ENCODE measurements at places on chromosomes 1 and 21.
A peak's percentile ranks its signal among the peaks of the same experiment; 100 is the strongest.

DNA sequence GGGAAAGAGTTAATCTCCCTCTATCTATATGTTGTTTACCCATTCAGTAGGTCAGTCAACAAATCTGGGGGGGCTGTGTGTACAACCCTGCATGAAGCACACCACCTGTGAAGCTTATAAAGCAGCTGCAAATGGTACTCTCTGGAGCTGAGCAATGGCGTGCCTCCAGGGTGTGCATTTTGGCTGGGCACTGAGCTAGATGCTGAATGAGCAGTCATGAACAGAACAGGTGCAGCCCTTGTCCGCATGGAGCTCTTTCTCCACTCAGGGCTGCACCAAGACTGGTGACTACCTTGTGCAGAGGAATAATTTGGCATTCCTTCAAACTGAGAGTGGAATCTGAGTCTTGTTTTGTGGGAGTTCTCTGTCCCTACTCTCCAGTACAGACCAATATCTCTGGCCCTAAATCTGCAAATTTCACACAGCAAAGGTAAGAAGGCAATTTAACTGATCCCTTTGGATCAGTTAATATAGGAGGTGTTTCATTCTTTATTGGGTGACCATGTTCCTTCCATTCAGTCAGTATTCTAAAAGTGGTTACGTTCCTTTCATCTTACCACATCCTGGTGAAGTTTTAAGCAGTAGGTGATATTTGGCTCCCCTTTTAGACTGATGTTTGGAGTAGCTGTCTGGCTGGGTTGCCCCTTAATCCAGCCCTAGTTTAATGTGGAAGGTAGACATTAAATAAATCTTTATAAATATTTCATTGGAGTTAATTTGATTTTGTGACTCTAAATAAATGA, 76.0 kb downstream of the GPR88 start:
- DNase-seq, result no peak

- no peak for DNase-seq
Measured at GRCh38 chr1:211965108-211965805, 70.1 kb downstream of the INTS7 start.

DNA sequence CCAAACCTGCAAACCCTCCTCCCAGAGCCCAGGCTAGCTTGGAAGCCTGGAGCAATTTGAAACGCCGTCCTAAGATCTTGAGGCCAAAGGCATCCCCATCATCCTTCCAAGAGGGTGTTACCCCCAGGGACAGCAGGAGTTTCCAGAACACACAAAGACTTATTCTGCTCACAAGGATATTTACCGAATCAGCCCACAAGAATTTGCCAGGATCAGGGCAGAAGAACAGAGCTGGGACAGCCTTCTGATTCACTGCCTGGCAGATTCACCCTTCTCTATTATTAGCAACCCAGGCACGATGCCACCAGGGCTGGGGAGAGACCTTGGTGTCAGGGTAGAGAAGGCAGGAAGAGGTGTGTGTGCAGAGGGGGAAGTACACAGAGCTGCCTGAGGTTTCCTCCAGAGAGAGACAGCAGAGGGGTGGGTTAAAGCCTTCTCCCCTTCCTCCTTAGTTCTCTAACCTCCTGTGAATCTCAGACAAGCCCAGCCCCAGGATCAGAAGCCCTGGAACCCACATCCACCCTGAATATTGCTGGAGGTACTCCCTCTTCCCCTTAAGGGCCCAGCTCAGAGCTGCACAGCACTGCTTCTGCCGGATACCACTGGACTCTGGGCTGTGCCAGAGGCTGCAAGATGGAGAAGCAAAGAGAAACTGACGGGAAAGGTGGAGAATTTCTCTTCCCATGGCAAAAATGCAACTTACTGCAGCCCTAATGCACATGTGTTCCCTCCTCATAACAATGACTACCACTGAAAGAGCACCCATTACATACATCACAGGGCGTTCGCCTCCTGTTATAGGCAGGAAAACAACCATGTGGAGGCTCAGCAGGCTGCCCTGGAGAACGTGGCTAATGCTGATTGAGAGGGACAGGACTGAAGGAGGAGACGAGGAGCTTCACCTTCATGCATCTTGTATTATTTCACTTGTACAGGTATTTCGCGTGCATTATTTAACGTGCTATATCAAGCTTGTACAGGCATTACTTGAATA, 61.8 kb downstream of the ITPKB start:
- DNase-seq, result peak; percentile 65

- DNase-seq, result no peak
Measured at GRCh38 chr1:170219163-170219562, 73.4 kb downstream of the NTMT2 start.

DNA sequence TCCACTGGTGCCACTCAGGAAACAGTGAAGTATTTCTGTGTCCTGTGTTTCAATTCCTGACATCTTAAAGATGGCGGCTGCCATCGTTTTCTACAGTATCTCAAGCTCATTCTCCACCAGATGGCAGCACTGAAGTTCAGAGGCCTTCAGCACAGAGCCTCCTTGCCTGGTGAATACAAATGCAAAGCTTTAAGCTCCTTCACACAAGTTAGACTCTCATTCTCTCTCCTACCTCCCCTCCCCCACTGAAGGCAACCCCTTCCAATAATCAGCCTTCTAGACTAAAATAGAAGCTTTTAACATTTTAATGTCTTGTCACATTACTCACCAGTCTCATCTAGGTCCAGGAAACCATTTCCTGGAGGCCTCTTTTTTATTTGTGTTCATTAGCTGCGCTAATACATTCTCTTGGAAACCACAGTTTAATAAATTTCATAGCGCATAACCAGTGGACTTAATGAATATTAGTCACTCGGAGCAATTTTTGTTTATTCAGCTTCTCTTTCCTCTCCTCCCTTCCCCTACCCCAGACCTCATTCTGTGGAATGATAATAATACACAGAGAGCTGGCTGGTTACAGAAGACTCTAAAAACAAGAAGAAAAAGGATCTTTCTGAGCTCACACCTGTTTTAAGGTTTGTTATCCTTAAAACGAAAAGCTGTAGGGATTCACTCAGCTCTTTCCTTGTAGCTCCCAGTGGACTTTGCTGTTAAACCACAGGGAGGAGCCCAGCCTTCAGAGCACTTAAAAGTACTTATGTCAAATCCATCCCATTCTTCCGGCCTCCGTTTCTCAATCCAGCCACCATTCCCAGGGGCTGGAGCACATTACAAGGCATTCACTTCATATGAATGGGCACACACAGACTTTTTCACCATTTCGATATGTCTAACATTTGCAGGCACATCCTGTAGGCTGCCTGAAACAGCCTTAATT, 384.9 kb downstream of the HLX start:
- DNase-seq, result peak; percentile 34

GRCh38 chr1:93613898-93614297, 67.7 kb downstream of the BCAR3 start:
- DNase-seq, result no peak

GRCh38 chr21:34912022-34912945, 136.8 kb downstream of the RUNX1 start:
- no peak for DNase-seq

DNA sequence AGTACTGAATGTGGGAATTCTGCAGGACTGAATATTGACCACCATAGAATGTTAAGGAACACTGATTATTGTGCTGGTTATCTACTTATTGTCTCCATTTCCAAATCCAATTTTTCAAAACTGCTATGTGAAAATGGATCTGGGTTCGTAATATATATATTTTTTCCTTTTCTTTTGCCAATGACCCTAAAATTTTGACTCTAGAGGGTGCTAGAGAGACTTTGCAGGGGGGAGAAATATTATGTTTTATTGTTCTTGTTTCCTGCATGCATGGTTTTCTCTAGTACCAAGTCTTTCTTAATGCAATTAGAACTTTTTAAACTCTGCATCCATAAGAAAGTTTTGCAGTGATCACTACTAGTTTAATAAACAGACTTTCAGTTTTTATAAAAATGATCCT, 1256.9 kb downstream of the BRINP3 start:
- DNase-seq, result no peak

- no peak for DNase-seq
Measured at GRCh38 chr1:25657121-25657882, 40.7 kb downstream of the MAN1C1 start.

GRCh38 chr1:95133687-95134086, 16.5 kb downstream of the TLCD4 start:
- DNase-seq, result no peak

DNA sequence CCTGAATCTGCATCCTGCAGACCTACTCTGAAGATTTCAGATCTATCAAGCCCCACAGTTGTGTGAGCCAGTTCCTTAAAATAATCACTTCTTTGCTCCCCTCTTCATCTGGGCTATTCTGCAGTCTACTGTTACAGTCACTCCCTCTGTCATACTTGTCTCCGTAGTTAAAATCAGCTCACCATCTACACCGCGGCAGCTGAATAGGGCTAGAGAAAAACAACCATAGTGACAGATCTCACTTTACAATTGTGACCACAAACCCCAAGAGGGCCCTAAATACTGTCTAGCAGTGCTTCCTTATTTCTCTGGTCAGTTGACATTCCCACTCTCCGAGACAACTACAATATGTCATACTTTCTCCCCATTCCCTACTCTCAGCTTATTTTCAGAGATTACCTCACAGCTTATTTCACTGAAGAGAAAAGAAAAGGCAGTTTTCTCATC, 12.9 kb downstream of the DESI2 start:
- no peak for DNase-seq

GRCh38 chr1:184065559-184065958, 14.0 kb downstream of the TSEN15 start:
- no peak for DNase-seq

DNA sequence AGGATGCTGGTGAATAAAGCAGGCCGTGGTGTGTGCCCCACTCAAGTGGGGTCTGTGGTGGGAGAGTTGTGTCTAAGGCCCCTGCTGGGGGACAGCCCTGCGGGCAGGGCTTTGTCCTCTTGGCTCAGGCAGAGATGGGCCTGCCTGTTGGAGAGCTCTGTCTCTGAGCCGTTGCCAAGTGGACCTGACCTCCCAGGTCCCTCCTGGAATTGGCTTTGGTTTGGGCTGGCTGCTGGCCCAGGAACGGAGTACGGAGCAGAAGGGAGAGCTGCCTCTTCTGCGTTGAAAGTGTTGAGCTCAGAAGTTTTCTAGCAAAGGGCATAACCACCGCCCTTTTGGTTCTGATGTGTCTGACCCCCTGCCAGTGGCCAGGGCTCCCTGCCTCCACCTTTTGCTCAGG, 153.9 kb downstream of the PEX14 start:
- no peak for DNase-seq

GRCh38 chr1:172288581-172288980, 131.9 kb upstream of the C1orf105 start:
- DNase-seq, result no peak

GRCh38 chr21:31107871-31108270, 69.6 kb upstream of the KRTAP19-8 start:
- DNase-seq, result no peak

- DNase-seq, result peak; percentile 61
Measured at GRCh38 chr1:200628223-200628881, 7.8 kb upstream of the KIF14 start.

DNA sequence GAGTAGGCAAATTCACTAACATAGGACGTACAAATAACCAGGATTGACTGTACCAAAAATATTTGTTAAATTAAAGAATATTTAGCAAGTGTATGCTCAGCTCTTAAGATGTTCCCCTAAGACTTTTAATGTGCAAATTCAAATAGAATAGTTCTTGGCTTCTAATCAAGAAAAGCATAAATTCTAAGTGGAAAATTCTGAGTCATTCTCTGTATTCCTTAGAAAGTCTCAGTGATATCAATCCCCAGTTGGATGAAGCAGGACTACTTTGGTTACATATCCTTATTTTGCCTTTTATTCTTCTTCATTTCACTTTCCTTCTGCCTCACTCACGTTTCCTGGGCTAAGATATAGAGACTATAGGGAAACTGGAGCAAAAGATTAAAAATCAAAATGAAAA, 130.2 kb downstream of the IFI44 start:
- DNase-seq, result no peak

GRCh38 chr1:119141020-119141424, 569 bp upstream of the WARS2 start:
- peak; percentile 56 for DNase-seq

DNA sequence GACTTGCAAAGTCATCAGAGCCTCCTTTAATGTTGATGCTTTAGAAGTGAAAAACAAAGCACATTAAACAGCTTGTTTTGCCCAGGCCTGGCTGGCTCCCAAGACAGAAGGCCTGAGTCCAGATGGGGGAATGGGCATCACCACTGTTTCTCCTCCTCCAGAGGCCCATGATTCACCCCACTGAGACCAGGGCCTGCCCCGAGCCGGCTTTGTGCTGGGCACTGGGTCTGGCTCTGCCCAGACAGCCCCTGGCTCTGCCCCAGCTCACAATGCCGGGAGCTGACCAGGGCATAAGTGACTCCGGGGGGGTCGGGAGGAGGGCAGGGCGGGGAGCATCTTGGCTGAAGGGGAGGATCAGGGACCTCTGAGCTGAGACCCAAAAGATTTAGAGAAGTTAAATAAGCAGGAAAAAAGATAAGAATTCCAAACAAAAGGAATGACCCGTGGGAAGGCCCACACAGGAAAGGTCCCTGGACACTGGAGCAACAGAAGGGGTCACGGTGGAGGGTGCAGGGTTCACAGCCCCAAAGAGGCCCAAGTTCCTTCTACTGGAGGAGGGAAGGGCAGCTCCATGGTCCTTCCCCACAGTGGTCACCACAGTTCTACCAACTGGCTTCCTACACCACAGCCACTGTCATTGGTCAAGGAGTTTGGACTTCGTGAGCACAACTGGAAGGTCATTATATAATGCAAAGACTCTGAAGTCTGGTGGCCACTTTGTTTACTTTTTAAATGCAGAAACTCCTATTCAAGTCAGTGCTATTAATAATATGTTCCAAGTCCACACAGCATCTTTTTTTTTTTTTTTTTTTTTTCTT, 5.5 kb downstream of the C2CD2 start:
- DNase-seq, result no peak
